ENCODE measurements at places on chromosomes 7 and 10.

DNA sequence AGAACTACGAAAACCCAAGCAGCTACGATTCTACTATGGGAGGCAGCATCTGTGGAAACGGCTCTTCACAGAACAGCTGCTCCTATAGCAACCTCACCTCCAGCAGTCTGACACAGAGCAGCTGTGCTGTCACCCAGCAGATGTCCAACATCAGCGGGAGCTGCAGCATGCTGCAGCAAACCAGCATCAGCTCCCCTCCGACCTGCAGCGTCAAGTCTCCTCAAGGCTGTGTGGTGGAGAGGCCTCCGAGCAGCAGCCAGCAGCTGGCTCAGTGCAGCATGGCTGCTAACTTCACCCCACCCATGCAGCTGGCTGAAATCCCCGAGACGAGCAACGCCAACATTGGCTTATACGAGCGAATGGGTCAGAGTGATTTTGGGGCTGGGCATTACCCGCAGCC is 81.6 kb upstream of the SAMD8 start:
- DNase-seq: peak; percentile 33

GRCh38 chr7:151498495-151498894 is 21.2 kb downstream of the RHEB start:
- DNase-seq: no peak

DNA sequence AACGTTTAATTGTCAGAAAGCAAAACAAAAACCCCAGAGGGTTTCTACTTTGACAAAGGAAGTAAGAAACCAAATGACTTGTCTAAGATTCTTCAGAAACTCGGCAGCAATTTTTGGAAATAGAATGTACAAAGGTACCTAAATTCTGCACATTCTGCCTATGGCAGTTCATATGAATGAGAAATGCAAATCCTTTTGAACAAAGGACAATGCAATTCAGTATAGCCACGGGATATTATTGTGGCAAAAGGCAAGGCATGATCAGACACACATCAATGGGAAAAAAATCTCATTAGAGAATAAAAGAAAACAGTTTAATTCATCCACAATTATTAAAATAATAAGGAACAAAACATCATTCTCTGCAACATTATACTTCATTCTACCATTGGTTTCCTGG is 93.4 kb downstream of the SEMA3C start:
- no peak for DNase-seq

- no peak for DNase-seq
Measured at GRCh38 chr10:62426086-62426485, 51.9 kb downstream of the ZNF365 start.

- no peak for DNase-seq
Measured at GRCh38 chr10:80289451-80290287, at the start of gene MAT1A. Gene MAT1A (minus strand): TSS chr10:80289658. CDS start chr10:80289423, 235 bp downstream.

DNA sequence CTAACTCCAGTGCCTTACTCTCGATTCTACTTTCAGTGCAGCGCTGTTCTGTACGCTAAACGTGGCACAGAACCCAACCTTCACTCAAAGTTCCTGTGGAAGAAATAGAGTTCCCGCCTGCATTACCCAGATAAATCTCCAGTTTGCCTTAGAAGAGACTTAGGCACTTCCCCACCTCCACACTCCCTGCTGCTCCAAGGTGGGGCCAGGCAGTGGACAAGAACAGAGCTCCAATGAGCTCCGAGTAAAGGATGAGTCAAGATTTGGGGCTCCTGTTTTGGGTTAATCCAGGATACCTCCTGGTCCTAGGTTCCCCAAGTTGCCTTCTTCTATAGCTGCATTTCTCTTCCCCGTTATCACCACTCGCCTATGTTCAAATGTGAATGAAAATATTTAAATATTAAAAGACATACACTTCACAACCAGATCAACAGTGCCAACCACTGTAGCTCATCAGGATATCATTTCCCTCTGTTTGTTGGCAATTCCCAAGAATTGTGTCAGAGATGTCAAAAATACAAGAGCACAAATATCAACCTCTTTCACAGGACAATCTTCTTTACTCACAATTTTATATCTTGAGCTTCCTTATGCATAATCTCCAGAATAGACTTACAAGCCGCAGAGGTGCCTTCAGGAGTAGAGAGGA is 48.0 kb downstream of the MALSU1 start:
- no peak for DNase-seq

GRCh38 chr7:16660702-16661464 is 14.9 kb downstream of the BZW2 start:
- no peak for DNase-seq

DNA sequence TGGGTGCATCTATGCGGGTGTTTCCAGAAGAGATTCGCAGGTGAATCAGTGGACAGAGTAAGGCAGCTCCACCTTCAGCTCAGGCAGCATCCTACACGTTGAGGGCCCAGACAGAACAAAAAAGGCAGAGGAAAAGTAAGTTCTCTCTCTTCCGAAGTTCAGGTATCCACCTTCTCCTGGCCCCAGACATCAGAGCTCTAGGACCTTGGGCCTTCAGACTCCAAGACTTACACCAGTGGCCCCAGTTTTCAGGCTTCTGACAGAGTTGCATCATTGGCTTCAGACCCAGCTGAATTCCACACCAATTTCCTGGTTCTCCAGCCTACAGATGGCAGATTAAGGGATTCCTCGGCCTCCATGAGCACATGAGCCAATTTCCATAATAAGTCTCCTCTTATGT is 102.2 kb upstream of the GPR26 start:
- DNase-seq: no peak

DNA sequence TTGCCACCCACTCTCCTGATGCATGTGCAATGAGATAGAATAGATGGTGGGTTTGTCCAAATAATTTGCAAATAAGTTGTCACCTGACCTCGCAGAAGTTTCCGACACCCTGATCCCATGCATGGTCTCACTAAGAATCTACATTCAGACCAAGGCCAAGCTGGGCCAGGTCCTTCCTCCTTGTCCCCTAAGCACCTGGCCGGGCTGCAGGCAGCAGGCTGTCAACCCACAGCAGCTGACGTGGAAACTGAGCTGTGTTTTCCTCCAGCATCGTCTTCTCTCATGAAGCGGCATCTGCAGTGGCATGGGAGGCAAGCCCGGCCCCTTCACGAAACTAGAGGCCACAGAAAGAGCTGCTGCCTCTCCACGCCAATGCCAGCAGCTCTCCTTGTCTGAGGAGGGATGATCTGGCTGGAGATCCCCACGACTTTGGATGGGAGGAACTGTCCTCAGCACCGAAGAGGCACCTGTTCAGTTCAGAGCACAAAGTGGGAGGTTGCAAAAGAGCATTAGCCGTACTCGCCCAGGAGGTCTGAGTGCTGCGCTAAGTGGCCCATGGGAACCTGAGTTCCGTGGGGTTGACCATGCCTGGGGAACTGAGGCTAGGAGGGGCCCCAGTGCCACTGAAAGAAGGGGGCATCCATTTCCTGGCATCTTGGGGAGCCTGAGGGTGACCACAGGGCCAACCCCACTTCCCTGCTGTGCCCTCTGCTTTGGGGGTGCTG is 110.5 kb upstream of the INSIG1 start:
- no peak for DNase-seq

- no peak for DNase-seq
Measured at GRCh38 chr7:80960244-80960795, 41.5 kb upstream of the SEMA3C start.

DNA sequence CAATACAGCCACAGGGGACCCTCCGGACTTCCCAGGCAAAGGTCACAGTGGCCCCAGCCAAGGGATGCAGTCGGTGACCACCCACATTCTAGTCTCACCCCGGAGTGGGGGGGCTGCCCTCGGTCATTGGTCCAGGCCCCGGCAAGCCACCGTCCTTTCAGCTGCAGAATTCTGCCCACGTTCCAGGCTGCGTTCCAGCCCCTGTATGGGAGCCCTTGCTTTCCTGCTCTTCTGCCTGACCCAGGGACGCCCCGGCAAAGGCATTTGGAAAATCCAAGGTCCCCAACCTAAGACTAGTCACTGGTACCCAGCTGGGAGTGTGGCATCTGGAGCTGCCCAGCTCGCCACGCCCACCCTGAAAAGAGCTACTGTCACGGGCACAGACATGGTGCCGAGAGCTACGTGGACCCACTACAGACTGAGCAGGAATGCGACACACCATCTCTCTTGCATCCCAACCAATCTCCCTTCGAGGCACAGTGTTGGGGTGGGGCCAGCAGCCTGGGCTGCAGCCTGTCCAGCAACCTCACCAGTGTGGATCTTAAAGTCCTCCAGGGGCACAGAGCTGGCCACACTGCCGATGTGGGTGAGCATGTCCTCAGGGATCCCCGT is 18.6 kb downstream of the OGDHL start:
- DNase-seq: no peak

GRCh38 chr10:36026081-36026480 is 384.0 kb upstream of the FZD8 start:
- DNase-seq: no peak

- DNase-seq: no peak
Measured at GRCh38 chr7:36279200-36279925, 110.3 kb upstream of the ANLN start.

GRCh38 chr7:105674200-105674920 is 93.1 kb upstream of the EFCAB10 start:
- no peak for DNase-seq

DNA sequence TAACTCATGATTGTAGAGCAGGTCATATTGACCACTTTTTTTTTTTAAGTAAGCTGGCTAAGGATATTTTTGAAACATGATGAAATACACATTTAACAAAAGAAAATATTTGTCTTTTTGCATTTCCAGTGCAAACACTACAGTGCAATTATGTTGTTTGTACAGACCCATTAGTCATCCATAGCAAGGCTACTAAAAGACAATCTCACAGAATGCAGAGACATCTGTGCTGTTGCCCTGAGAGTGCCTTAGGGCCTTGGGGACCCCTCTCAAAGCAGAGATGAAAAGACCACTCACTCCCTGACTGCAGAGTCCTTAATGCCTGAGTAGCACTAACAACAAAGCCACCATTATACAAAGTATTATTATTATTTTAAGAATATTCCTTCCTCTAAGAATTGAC is 104.5 kb downstream of the NRCAM start:
- no peak for DNase-seq

GRCh38 chr7:131188367-131189339 is 139.0 kb upstream of the MKLN1 start:
- no peak for DNase-seq

- peak; percentile 42 for DNase-seq
Measured at GRCh38 chr7:55073976-55074528, 55.2 kb downstream of the EGFR start.

DNA sequence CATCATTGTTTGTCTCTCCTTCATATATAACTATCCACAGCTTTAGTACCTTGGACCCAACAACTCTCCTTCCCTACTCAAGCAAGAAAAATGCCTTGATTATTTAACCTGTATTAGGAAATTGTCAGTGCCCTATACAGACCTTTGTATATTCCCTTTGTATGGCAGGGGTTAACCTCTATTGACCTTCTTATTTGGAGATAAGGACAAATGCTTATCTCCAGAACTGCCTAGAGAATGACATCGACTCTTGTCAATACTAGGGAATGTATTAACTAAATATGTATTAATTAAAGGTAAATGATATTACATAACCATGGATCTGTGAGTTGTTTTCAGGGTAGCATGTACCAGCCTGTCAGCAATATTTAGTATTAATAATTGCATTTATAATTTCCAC is 10.4 kb upstream of the AKR1D1 start:
- no peak for DNase-seq

DNA sequence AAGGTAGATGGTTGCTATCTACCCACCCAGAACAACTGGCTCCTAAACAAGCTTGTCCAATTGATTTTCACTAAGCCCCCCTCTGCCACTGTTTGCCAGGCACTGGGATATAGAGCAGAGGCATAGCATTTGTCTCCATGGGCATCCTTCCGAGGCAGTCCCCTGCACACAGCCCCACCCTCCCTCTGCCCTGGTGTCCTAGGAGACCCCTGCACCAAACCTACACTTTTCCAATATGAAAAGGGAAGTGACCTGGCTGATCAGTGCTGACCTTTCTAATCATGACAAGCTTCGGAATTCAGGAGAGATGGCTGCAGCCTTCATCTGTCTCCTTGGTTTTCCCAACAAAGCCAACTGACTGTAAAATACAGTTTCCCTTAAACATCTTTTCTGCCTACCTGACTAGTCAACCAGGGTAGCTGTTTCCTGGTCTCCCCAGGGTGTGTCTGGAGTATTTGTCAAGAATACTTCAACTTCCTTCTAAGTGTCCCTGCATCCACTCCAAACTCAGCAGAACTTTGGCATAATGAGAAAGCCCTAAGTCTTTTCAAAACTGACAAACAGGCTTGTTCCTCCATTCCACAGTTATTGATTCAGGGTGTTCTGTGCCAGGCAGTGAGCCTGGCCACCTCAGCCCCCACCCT is 7.6 kb upstream of the SLC18A3 start:
- no peak for DNase-seq

GRCh38 chr7:54901840-54902239 is 117.0 kb upstream of the EGFR start:
- no peak for DNase-seq

DNA sequence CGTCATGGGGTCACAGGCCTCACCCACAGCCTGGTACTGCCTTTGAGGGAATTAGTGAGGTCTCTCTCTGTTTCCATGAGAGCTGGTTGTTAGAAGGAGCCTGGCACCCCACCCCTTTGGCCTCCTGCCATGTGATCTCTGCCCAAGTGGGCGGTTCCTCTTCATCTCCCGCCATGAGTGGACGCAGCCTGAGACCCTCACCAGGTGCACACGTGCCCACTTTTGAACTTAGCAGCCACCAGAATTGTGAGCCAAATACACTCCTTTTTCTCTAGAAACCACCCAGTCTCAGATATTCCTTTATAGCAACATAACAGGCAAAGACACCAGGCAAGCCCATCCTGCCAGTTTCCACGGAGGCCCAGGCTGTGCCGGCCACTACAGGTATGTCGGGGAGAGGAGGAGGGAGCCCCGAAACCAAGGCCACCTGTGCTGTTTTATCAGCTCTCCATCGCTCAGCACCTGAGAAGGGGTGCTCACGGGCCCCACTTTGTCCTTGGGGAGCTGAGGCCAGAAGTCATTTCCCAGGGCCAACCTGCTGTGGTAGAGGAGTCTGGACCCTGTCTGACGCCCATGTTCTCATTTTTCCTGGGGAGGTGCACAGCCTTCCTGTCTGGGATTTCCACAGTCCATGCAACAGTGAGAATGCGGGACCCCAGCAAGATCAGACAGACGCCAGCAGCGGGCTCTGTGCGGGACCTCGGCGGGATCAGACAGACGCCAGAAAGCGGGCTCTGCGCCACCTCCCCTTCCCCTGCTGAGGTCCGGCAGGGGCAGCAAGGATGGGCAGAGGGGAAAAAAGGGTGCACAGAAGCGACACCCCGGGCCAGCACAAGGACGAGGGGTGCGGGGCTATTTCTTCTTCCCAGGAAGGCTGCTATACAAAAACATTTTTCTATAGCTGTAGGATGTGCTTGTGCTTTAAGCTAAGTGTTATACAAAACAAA is 220.5 kb downstream of the ELFN1 start:
- DNase-seq: no peak

GRCh38 chr7:27165996-27166530 is 726 bp upstream of the HOXA9 start:
- peak; percentile 9 for DNase-seq

All from left ventricle myocardium inferior (tissue), 1 donor.